ENCODE measurements at places on chromosomes 1 and 21. TPM values are rescaled to one million over a fixed set of nuclear protein-coding genes. Genes with fewer than 3 reads are reported as not detected.

- no peaks in the 10 kb centered on the region for H3K36me3 ChIP-seq
- DNase-seq: no peak
- H3K4me1 ChIP-seq: no peaks in the 10 kb centered on the region
- no peak overlapping the region for H3K4me3 ChIP-seq
- H3K27ac ChIP-seq: no peak overlapping the region
- H3K27me3 ChIP-seq: no peaks in the 10 kb centered on the region
These were observed 27.0 kb downstream of the DPYD start for GRCh38 chr1:97893844-97894243.

DNA sequence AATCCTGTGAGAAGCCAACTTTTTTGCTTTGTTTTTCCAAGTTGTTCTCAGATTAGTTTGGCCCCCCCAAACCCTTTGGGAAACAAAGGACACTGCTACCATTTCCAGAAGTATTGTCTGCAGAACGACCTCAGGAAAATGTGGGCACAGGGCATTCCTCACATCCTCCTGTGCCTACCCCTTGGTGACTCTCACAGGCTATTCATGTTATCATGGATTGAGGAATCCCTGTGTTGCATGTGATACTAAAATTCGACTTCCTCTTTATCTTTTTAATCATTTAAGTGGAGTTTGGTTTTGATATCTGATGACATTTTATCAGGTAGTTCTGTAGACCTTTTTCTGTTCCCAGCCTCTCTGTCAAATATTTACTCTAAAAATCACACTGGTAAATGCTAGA is 184.5 kb downstream of the FASLG start:
- no peak overlapping the region for H3K27ac ChIP-seq
- H3K4me1 ChIP-seq: peaks cover 50% of the 10 kb centered on the region
- no peaks in the 10 kb centered on the region for H3K27me3 ChIP-seq
- H3K36me3 ChIP-seq: no peaks in the 10 kb centered on the region

DNA sequence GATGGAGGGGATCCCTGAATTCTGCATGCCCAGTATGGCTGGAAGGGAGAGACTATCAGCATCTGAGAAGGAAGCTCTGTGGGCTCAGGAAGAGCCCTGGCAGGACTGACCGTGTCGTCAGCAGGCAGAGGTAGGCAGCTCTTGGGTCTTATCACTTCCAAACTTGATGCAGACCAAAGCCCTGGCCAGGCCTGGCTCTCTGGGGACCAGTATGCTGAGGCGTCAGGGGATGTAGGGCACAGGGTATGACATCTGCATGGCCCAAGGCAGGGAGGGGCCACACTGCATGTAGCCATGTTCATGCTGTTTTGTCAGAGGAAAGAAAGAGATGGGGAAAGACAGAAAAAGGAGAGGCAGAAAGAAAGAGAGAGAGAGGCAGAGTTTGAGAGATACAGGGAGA is 6.3 kb downstream of the FGR start:
- H3K4me1 ChIP-seq: peaks cover 3% of the 10 kb centered on the region
- no peak overlapping the region for H3K4me3 ChIP-seq
- H3K27ac ChIP-seq: no peak overlapping the region
- no peaks in the 10 kb centered on the region for H3K27me3 ChIP-seq
- no peak for DNase-seq

- H3K27me3 ChIP-seq: no peaks in the 10 kb centered on the region
- peak overlapping the region; percentile 57 for H3K27ac ChIP-seq
- peak overlapping the region; percentile 58 for H3K4me3 ChIP-seq
- no peaks in the 10 kb centered on the region for H3K36me3 ChIP-seq
These were observed 954 bp downstream of the MARK1 start for GRCh38 chr1:220528679-220529501.

GRCh38 chr21:36193200-36193599 is 36.6 kb downstream of the DOP1B start:
- DNase-seq: no peak
- H3K36me3 ChIP-seq: no peaks in the 10 kb centered on the region
- no peak overlapping the region for H3K27ac ChIP-seq
- no peak overlapping the region for H3K4me3 ChIP-seq

- no peaks in the 10 kb centered on the region for H3K36me3 ChIP-seq
- no peak overlapping the region for H3K27ac ChIP-seq
- no peaks in the 10 kb centered on the region for H3K4me1 ChIP-seq
- H3K4me3 ChIP-seq: no peak overlapping the region
These were observed 8.7 kb downstream of the CAPZB start for GRCh38 chr1:19476450-19477190.

DNA sequence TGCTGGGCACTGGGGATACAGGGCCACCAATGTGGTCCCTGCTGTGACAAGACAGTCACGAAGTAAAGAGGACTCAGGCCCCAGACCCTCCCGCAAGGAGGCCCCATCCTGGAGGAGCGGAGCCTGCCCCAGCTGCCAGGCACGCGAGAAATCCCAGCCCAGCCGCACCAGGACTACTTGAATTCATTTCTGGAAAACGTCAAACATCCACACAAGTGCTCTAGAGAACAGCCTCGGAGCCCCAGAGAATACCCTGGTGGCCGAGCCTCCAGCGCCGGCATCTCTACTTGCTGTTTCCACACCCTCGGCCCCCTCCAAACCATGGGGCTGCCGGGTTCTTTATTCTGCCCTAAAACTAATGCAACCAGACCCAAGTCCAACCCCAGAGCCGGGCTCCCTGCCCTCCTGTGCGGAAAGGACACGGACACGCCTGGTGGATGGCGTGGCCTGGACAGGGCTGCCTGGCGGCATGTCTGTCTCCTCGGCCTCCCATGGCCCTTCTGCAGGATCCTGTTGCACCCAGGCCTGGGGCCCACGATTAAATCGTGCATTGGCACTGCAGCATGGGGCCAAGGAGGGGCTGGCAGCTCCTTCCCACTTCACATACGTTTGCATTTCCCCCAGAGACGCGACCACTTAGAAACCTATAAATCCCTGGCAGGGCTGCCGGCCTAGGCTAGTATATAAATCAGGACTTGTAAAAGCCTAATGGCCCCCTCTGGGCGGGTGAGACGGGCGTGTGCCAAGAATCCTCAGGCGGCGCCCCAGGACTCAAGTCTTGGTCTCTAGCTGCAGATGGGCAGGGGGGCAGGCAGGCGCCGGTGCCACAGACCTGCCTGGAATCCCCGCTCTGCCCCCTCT is 41.2 kb downstream of the DMRTB1 start:
- DNase-seq: no peak
- H3K27me3 ChIP-seq: no peaks in the 10 kb centered on the region
- H3K4me3 ChIP-seq: no peak overlapping the region

- no peak overlapping the region for H3K4me3 ChIP-seq
- H3K4me1 ChIP-seq: no peaks in the 10 kb centered on the region
- H3K36me3 ChIP-seq: no peaks in the 10 kb centered on the region
- no peak for DNase-seq
- peaks cover 8% of the 10 kb centered on the region for H3K27me3 ChIP-seq
These were observed 515.8 kb downstream of the PTPRU start for GRCh38 chr1:29752141-29752540.

GRCh38 chr1:117809764-117810163 is 119.7 kb downstream of the GDAP2 start:
- H3K27ac ChIP-seq: no peak overlapping the region
- no peaks in the 10 kb centered on the region for H3K36me3 ChIP-seq
- DNase-seq: no peak
- H3K27me3 ChIP-seq: peaks cover 7% of the 10 kb centered on the region
- H3K4me3 ChIP-seq: no peak overlapping the region

- no peak for DNase-seq
- no peak overlapping the region for H3K4me3 ChIP-seq
- no peak overlapping the region for H3K27ac ChIP-seq
- H3K4me1 ChIP-seq: no peaks in the 10 kb centered on the region
- H3K36me3 ChIP-seq: no peaks in the 10 kb centered on the region
- H3K27me3 ChIP-seq: no peaks in the 10 kb centered on the region
These were observed 629.5 kb downstream of the LMO4 start for GRCh38 chr1:87958201-87958600.

DNA sequence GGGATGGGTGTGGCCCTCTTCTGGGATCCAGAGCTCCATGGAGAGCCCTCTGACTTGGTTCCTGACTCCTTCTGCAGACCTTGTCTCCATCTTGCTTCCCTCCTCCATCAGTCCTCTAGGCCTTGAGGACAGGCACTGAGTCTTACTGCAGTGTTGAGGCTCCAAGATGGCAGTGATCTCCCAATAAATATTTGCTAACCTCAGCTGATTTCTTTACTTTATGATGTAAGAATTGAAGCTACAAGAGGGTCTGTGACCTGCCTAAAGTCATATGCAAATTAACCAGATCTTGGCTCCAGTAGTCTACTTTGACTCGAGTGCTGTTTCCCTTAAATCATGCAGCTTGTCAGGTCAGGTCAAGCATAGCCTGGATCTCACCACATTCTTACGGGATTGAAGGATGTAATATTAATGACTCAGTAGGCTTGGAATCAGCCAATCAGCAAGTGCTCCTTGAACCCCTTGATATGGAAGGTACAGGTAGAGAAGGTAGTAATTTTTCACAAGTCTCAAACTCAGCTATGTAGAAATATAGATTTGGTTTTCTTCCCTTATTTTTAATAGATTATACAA is 93.0 kb downstream of the CLIC6 start:
- no peak overlapping the region for H3K27ac ChIP-seq
- no peaks in the 10 kb centered on the region for H3K36me3 ChIP-seq
- no peaks in the 10 kb centered on the region for H3K27me3 ChIP-seq

GRCh38 chr1:212504171-212504803 is 71.6 kb downstream of the NENF start:
- no peaks in the 10 kb centered on the region for H3K36me3 ChIP-seq
- H3K27me3 ChIP-seq: no peaks in the 10 kb centered on the region
- DNase-seq: no peak
- H3K4me3 ChIP-seq: no peak overlapping the region
- no peaks in the 10 kb centered on the region for H3K4me1 ChIP-seq

GRCh38 chr1:177278626-177279390 is 108.0 kb downstream of the BRINP2 start:
- DNase-seq: no peak
- no peak overlapping the region for H3K4me3 ChIP-seq

GRCh38 chr1:12345350-12346217 is 115.8 kb downstream of the VPS13D start:
- H3K27me3 ChIP-seq: no peaks in the 10 kb centered on the region
- DNase-seq: no peak
- H3K27ac ChIP-seq: no peak overlapping the region
- H3K4me1 ChIP-seq: no peaks in the 10 kb centered on the region
- H3K4me3 ChIP-seq: no peak overlapping the region

GRCh38 chr21:46124083-46124925 is 26.4 kb downstream of the COL6A2 start:
- no peak overlapping the region for H3K27ac ChIP-seq
- H3K36me3 ChIP-seq: no peaks in the 10 kb centered on the region
- no peaks in the 10 kb centered on the region for H3K27me3 ChIP-seq
- no peaks in the 10 kb centered on the region for H3K4me1 ChIP-seq
- no peak for DNase-seq
- H3K4me3 ChIP-seq: no peak overlapping the region

GRCh38 chr1:87958716-87959115 is 630.0 kb downstream of the LMO4 start:
- H3K27me3 ChIP-seq: no peaks in the 10 kb centered on the region
- H3K36me3 ChIP-seq: no peaks in the 10 kb centered on the region
- DNase-seq: no peak
- peaks cover 9% of the 10 kb centered on the region for H3K4me1 ChIP-seq
- no peak overlapping the region for H3K27ac ChIP-seq

GRCh38 chr1:19495799-19496526 is 10.6 kb upstream of the CAPZB start:
- no peaks in the 10 kb centered on the region for H3K36me3 ChIP-seq
- H3K27ac ChIP-seq: no peak overlapping the region
- H3K4me1 ChIP-seq: no peaks in the 10 kb centered on the region
- no peak overlapping the region for H3K4me3 ChIP-seq
- DNase-seq: no peak

DNA sequence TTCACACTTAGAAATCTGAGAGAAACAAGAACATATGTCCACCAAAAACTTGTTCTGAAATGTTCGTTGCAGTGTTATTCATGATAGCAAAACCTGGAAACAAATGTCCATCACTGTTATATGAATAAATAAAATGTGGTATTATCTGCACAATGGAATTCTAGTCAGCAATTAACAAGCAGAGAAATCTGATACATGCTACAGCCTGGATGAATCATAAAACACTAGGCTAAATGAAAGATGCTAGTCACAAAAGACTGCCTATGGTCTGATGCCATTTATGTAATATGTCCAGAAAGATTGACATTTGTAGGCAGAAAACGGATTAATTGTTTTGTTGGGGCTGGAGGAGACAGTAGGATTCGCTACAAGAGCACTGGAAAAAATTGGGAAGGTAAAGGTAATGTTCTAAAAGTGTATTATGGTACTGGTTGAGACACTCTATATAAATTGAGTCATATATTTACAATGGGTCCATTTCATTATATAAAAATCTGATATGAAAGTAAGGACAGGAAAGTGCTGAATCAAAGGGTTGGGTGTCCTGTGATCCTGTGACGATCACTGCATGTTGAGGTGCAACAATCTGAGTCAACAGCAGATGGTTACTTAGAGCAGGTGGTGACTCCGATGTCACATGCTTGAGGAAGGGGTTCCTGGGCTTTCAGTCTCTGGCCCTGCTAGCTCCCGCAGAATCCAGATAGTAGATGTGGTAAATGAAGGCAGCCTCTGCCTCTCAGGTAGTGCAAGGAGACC is 102.1 kb upstream of the NBPF4 start:
- no peak overlapping the region for H3K27ac ChIP-seq
- H3K27me3 ChIP-seq: no peaks in the 10 kb centered on the region
- no peak for DNase-seq
- H3K36me3 ChIP-seq: no peaks in the 10 kb centered on the region

DNA sequence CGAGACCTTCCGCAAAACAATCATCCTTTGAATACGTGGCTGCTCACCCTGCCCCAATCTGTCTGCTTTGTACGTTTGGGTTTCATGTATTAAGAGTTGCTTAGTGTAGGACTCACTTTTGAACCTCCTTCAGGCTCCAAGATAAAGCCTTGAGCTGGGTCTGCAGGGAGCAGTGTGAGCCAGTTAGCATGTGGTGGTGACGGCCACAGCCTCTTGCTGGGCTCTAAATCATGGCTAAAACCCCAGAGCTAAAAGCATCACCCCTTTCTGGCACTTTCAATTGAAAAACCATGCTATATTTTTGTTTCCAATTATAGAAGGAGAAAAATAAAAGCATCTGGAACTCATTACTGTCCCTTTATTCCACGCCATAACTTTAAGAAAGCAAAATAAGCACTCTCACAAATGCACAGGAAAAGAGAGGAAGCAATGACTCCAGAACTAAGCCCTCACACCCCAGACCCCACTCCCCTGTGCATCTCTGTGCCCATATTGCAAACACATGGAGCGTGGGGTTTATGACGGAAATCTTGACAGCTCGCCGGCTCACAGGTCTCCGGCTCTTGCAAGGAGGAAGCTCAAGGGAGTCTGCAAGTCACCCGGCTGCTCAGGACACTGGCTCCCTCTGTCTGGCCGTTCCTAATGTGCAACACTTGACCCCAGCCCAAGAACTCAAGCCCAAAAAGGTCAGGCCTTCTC is 135.5 kb downstream of the MIS18A start:
- no peaks in the 10 kb centered on the region for H3K4me1 ChIP-seq
- no peaks in the 10 kb centered on the region for H3K36me3 ChIP-seq
- H3K27ac ChIP-seq: no peak overlapping the region
- peaks cover 36% of the 10 kb centered on the region for H3K27me3 ChIP-seq

Gene HPCA
- 0.15 TPM for total RNA-seq

Gene APCS
- total RNA-seq: 0.42 TPM

Gene HOOK1
- 30.9 TPM for total RNA-seq

Gene CA6
- not detected for total RNA-seq

Gene DPYD
- total RNA-seq: 1.7 TPM

Gene ARHGEF10L
- total RNA-seq: 14.7 TPM

Gene SNX27
- total RNA-seq: 42.2 TPM

Gene CD84
- 0.02 TPM for total RNA-seq

Gene KIAA0040
- 32.4 TPM for total RNA-seq

Gene TCHH
- 0.02 TPM for total RNA-seq

Gene TRIM67
- 0.02 TPM for total RNA-seq

Gene LDLRAD1
- 0.30 TPM for total RNA-seq

Gene TMEM82
- not detected for total RNA-seq

Gene OR14K1
- total RNA-seq: not detected

Gene INTS11
- total RNA-seq: 161 TPM

Data from HCT116 (cell line).